ENCODE measurements at places on chromosomes 1 and 21. TPM values are rescaled to one million over a fixed set of nuclear protein-coding genes. Genes with fewer than 3 reads are reported as not detected.

Gene CFAP107
- not detected for total RNA-seq

Gene TNFRSF8
- 0.24 TPM for total RNA-seq

Gene HES3
- total RNA-seq = not detected

Gene NR1I3
- 0.48 TPM for total RNA-seq

Gene TFAP2E
- total RNA-seq = not detected

Gene FBLIM1
- 134 TPM for total RNA-seq

GRCh38 chr1:29282924-29283803, 46.8 kb downstream of the PTPRU start:
- peak; percentile 83 for DNase-seq

DNA sequence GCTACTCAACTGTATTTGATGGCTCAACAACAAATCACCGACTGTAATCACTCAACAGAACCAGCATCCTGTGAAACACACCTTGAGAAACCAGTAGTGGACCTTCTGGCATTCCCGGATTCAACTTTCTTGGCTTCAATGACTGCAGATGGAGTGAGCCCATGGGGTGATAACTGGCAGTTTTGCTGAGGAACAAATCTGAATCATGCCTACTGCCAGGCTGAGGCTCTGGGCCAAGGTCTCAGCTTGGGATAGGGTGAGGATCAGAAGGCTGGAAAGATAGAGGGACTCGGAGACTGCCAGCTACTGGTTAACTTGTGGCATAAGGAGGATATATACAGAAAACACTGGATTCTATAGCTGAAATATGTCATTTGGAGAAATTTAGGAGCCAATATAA, 63.5 kb upstream of the DIRAS3 start:
- no peak for DNase-seq

GRCh38 chr1:158019171-158019868, 25.9 kb downstream of the KIRREL1 start:
- DNase-seq = peak; percentile 98

GRCh38 chr1:156583821-156584622, 4.5 kb downstream of the TTC24 start:
- peak; percentile 79 for DNase-seq

DNA sequence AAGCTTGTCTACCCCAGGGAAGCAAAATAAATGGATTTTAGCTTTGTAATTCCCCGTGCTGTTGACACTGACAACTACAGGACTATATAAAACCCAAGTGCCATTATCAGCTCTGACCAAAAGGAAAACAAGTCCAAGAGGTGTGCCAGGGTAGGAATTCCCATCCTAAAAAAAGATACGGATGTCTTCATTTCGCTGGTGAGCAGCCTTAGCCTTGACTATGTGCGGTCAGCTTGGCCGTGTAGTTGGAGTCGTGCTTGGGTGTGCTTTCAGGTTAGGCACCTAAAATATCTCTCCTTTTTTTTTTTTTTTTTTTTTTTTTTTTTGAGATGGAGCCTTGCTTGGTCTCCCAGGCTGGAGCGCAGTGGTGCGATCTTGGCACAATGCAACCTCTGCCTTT, 28.9 kb upstream of the ACTN2 start:
- DNase-seq = no peak

GRCh38 chr1:1421147-1421906, at the start of gene ANKRD65:
ANKRD65 (minus strand) TSS chr1:1421276; CDS start chr1:1421005, 271 bp downstream.
- peak; percentile 42 for DNase-seq

GRCh38 chr1:86155807-86156565, 586 bp downstream of the COL24A1 start:
- DNase-seq = peak; percentile 80

GRCh38 chr1:48619539-48619938, 147.5 kb upstream of the SPATA6 start:
- DNase-seq = peak; percentile 77

Measured in umbilical cord (tissue), 2 donors.